ENCODE measurements at places on chromosomes 16 and 17.

- no peak for DNase-seq
Measured at GRCh38 chr17:31492880-31493655, 101.6 kb downstream of the RAB11FIP4 start.

GRCh38 chr17:76727745-76728456 lies 1.3 kb downstream of the METTL23 start:
- DNase-seq, result no peak

- no peak for DNase-seq
Measured at GRCh38 chr17:596287-596686, 118.4 kb downstream of the VPS53 start.

DNA sequence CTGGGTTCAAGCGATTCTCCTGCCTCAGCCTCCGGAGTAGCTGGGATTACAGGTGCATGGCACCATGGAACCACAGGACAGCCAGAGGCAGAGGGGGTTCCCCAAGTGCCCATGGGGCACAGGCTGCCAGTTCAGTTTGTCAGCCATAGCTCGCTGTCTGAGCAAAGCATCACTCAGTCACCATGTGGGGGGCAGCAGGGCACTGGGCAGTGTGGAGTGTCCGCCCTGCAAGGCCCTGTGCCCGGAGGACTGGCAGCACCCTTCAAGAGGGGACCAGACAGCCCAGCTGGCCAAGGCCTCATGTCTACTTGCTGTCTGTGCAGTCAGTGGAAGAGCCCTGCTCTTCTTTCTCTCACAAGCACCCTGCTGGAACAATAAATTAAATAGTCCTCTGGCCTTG lies 6.4 kb downstream of the ALYREF start:
- DNase-seq, result no peak

DNA sequence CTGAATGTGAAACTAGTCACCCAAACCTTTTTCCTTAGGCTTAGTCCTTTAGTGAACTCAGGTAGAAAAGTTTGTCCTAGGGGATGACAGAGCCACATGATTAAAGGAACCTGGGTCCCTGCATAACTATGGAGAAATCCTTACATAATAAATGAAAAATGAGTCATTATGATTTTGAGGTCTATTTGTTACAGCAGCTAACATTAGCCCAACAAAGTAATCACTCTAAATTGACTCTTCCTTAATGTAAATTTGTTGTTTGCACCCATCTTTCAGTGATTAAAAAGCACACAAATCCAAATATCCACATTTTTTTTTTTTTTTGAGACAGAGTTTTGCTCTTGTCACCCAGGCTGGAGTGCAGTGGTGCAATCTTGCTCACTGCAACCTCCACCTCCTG lies 32.0 kb downstream of the OGFOD1 start:
- DNase-seq, result no peak

DNA sequence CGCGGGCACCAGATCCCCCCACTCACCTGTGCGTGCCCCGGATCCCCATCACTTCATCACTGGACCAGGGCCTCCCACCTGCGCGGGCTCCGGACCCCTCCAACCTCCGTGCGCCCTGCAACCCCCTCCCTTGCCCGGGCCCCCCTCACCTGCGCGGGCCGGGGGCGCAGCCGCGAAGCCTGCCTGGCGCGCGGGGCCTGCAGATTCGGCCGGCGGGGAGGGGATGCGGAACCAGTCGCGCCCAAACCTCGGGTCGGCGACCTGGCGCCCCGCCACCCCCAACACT lies 202 bp downstream of the CEP131 start:
- no peak for DNase-seq

- peak; percentile 79 for DNase-seq
Measured at GRCh38 chr17:7213895-7214299, 5.7 kb downstream of the DLG4 start.

DNA sequence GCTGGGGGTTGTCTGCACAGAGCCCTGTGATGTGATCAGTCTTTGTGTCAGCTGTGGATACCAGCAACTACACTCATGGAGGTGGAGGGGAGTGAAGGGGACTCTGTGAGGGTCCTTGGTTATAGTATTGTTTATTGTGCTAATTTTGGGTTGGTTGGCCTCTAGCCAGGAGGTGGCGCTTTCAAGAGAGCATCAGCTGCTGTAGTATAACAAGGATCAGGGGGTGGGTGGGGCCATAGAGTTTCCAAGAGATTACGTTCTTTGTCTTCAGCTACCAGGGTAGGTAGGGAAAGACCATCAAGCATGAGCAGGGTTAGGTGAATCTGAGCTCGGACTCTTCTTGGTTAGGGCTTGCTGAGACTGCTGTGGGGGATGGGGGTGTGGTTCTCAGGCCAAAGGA lies 97.1 kb upstream of the HS3ST3A1 start:
- DNase-seq, result no peak

- DNase-seq, result no peak
Measured at GRCh38 chr16:26433807-26434206, 632.9 kb upstream of the C16orf82 start.

Measured in NCI-H524 (cell line).